Astrocyte of the spinal cord (primary cell): ENCODE measurements at places on chromosomes 3 and 15.
A peak's percentile ranks its signal among the peaks of the same experiment; 100 is the strongest.

- no peak for DNase-seq
Measured at GRCh38 chr15:59298225-59298853, 74.3 kb downstream of the MYO1E start.

GRCh38 chr3:126081618-126082361 lies 2.1 kb downstream of the SLC41A3 start:
- peak; percentile 48 for DNase-seq

DNA sequence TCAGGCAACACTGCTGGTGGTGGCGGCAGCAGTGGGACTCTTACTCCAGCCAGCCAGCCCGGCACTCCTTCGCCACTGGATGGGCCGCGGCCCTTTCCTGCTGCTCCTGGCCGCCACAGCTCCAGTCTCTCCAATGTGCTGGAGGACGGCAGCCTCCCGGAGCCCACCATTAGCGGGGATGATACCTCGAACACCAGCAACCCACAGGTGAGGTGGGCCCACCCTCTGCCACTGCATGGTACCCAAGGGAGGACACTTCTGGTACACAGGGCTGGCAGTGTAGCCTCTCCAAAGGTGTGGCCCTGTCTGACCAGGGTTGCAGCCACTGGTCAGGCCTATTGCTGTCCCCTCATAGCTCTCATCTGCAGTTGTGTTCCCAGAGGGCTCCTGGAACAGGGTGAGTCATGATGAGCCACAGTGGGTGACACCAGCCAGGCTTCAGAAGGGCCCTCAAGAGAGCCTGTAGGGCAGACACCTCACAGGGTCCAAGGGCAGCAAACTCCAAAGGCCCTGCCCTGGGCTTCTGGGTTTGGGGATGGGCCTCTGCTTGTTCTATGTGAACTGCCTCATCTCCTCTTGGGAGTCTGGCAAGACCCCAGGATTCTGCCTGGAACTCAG lies 20.8 kb downstream of the NBEAL2 start:
- no peak for DNase-seq

DNA sequence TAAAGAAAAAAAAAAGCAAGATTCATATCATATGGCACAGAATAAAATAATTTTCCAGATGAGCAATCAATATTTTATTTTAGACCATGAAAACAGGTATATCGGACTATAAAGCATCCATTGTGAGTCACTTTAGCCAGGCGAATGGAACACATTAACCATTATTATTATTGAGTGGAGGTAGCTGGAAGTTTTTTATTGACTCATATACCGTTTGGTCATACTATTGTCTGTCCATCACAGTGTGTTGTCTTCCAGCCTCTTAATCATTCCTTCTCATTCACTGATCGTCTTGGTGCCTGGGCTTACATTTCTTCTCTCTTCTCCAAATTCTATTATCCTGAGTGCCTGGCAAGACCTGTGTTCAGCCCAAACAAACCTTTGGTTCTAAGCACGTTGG lies 634.8 kb downstream of the MECOM start:
- no peak for DNase-seq

DNA sequence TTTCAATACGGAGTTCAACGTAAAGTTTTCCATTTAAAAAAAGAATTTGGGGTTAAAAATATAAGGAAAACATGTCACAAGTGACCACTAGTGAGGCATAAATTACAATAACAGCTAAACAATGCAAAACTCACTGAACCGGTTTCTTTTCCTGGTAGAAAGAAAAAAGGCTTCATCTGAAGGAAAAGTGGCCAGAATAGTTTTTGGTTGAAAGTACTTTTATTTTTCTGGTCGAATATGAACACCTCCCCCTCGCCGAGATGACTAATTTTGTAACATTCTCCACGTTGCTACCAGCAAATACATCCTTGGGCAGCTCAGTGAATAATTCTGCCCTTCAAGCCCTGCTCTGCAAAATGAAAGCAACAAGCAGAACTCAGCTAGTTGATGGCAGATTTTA lies 3.9 kb upstream of the SRGAP3 start:
- no peak for DNase-seq

DNA sequence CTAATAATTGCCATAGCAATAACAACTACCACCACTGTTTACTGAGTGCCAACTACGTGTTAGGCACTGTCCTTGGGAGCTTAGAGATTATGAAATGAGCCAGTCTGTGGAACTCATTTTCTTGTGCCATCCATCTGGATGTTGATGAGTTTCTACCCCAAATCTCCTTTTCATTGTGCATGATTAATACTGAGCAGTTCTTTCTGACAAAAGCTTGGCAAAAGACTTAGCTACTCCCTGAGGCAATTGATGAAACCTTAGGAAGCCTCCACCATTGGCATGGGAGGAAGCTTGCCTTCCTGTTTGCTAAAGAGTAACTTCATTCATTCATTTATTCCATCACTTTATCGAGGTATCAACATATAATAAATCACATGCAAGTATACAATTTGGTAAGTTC lies 39.8 kb downstream of the PRICKLE2 start:
- no peak for DNase-seq

DNA sequence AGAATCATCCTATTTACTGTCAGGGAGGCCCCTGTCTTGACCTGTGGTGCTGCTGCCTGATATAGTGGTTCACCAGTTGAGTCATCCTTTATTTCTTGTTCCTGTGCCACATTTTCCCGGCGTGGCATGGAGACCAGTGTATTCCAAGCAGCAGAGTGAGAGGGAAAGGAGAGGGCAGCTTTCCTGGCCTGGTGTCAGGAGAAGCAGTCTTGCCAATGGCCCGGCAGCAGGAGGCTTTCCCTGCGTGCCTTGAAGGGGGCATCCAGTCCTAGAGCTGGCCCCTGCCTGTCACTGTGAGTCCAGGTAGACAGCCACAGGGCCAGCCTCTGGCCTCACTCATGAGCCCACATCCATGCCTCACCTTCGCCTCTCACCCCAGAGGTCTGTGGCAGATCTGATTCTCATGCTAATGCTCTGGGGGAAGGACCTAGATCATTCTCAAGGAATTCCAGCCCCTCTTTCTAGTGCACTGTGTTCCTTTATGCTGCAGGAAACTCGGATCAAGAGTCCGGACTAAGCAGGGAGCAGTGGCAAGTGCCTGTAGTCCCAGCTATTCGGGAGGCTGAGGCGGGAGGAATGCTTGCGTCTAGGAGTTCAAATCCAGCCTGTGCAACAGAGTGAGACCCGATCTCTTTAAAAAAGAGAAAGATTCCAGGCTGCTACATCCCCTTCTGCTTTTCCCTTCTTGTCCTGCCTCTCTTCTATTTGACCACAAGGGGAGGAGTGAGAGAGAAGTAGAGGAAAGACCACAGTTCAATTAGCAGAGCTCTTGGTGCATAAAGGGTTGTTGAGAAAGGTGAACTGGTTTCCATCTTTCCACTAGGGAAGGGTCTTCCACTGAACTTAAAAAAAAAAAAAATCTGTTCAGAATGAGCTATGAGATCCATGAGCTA lies 66.8 kb upstream of the HACD2 start:
- DNase-seq, result no peak

DNA sequence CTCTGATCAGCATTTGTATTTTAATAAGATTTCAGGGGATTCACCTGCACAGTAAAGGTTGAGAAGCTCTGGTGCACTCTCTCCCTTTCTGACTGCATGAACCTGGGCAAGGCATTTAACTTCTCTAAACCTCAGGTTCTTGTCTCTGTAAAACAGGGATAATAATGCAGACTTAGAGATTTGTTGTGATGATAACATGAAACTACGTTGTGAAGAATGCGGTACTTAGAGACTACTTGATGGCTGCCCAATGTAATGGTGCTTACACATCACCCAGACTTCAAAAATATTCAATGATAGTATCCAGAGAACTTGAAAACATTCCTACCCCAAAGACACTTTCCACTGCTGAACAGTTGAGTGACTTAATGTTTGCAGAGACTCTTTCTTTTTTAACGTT lies 19.8 kb upstream of the TNFSF10 start:
- DNase-seq, result no peak

- no peak for DNase-seq
Measured at GRCh38 chr3:15535732-15536131, 14.2 kb upstream of the COLQ start.

DNA sequence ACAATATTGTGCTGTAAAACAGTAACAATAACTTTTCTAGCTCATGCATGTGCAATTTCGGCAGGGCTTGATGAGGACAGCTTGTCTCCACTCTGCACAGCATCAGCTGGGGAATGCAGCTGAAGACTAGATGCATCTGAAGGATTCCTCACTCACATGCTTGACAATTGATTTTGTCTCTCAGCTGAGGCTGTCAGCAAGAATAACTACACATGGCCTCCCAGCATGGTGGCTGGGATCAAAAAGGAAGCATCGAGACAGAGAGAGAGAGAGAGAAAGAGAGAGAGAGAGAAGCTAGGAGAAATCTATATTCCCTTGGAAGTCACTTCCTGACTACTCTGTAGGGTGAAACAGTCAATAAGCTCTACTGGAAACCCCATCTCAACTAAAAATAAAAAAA lies 487.1 kb downstream of the PLOD2 start:
- no peak for DNase-seq

DNA sequence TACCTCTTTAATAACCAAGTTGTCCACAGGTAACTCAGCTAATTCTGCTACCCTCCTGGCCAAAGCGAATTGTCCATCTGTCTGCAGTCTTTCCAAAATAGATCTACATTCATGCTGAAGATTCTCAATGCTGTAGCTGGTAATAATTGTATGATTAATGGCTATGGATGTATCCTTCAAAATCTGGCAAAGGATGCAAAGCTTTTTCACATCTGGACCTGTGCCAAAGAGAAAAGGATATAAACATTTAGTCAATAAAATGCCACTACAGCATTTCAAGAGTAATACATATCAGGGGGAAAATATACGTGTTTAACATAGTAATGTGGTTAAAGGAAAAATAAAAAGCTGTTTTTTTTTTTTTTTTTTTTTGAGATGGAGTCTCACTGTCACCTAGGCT lies 48.7 kb downstream of the EIF3J start:
- DNase-seq, result no peak

- no peak for DNase-seq
Measured at GRCh38 chr15:77037388-77038209, 33.3 kb downstream of the TSPAN3 start.

DNA sequence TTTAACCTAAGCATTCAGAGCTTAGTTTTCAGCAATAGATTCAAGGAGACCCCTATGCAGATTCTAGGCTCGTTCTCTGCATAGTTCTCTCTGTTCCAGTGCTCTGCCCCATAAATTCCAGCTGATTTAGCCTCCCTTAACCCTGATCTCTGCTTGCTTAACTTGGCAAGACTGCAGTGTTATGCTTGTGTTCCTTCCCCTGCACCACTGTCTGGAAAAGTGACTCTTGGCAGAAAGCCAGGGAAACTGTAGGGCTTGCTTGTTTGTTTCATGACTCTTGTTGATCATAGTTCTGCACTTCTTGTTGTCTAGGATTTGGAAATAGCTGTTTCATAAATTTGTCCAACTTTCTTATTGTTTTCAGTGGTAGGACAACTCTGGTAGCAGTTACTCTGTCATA lies 40.1 kb downstream of the ANAPC13 start:
- peak; percentile 64 for DNase-seq

DNA sequence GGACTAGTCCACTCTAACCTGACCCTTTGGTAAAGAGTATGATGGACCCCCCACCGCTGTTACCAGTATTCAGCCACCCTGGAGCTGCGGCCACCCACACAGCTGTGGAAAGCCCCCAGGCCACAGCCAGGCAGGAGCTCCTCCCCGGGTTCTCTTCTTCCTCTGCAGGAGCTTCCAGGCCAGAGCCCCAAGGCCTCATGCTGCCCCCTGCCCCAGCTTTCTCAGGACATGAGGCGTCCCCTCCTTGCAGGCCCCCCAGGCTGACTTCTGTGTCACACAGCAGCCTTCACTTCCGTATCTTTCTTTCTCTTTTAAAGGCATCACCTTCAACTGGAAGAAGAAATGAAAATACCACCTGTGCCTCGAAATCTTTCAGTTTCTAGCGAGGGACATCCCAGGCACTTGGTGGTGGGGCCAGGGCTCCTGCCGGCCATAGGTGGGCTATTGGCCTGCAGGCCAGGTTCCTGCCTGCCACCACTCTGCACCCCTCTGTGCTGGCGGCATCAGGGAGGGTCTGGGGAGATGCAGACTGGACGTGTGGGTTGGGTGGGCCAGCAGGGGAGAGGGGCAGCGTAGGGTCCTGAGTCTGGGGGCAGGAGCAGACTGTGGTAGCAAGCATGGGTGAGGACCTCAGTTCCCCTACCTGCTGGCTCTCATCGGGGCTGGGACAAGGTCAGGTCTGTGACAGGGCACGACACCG lies 19.9 kb downstream of the KLF13 start:
- DNase-seq, result no peak
